ENCODE measurements at places on chromosomes 7 and 10. TPM values are rescaled to one million over a fixed set of nuclear protein-coding genes. Genes with fewer than 3 reads are reported as not detected.

DNA sequence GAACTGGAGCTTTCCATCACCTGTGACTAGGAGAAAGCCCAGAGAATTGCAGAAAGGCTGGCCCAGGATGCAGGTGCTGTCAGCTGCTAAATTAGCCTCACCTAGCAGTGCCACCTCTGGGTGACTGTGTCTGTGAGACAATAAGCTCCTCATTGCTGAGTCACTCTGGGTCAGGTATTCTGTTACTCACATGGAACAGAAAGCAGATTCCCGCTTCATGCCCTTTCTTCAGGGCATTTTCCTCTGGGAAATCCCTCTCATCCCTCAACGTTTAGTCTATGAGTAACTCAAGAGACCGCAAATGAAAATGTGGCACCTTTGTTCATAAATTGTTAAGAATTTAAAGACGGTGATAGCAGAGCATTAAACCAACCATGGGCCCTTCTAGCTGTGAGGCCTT, 184.0 kb downstream of the ADAM12 start:
- H3K4me1 ChIP-seq: no peaks in the 10 kb centered on the region
- no peaks in the 10 kb centered on the region for H3K27me3 ChIP-seq
- H3K36me3 ChIP-seq: no peaks in the 10 kb centered on the region
- no peak overlapping the region for H3K4me3 ChIP-seq
- DNase-seq: no peak
- no peak overlapping the region for H3K27ac ChIP-seq

GRCh38 chr10:102455893-102456471, 4.6 kb upstream of the C10orf95 start:
- H3K36me3 ChIP-seq: no peaks in the 10 kb centered on the region
- H3K4me3 ChIP-seq: no peak overlapping the region
- H3K27ac ChIP-seq: peak overlapping the region; percentile 91
- peaks cover 56% of the 10 kb centered on the region for H3K4me1 ChIP-seq

SUGCT gene
- total RNA-seq: 3.1 TPM

CRHR2 gene
- 0.10 TPM for total RNA-seq

- no peak overlapping the region for H3K4me3 ChIP-seq
- H3K27ac ChIP-seq: no peak overlapping the region
- peaks cover 50% of the 10 kb centered on the region for H3K36me3 ChIP-seq
- H3K4me1 ChIP-seq: no peaks in the 10 kb centered on the region
Observed at GRCh38 chr10:110600487-110601101, 33.1 kb downstream of the SMC3 start.

GPR26 gene
- total RNA-seq: not detected

BTBD16 gene
- total RNA-seq: 1.8 TPM

TMEM184A gene
- 7.8 TPM for total RNA-seq

DNA sequence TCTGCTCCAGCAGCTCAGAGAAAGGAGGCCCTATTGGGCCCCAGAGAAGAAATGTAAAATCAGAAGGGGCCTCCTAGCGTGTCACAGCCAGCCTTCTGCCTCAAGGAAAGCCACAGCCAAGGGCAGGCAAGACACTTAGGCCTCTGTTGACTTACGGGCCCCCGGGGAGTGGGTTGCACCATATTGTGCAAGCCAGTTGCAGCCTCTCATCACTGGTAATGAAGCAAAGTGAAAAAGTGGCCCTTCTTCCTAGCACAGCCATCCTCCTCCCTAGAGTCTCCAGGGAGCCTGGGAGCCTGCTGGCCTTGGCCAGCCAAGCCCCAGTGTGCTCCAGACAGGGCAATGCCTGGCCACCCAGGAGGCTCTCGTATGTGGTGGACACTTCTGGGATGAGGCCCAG, 56.2 kb upstream of the GDF10 start:
- no peaks in the 10 kb centered on the region for H3K36me3 ChIP-seq
- no peaks in the 10 kb centered on the region for H3K4me1 ChIP-seq
- no peak overlapping the region for H3K27ac ChIP-seq

LRMDA gene
- 18.5 TPM for total RNA-seq

- H3K27me3 ChIP-seq: no peaks in the 10 kb centered on the region
- H3K4me1 ChIP-seq: no peaks in the 10 kb centered on the region
- no peak overlapping the region for H3K27ac ChIP-seq
- H3K36me3 ChIP-seq: no peaks in the 10 kb centered on the region
Observed at GRCh38 chr10:54010337-54010933, 790.6 kb downstream of the PCDH15 start.

DNA sequence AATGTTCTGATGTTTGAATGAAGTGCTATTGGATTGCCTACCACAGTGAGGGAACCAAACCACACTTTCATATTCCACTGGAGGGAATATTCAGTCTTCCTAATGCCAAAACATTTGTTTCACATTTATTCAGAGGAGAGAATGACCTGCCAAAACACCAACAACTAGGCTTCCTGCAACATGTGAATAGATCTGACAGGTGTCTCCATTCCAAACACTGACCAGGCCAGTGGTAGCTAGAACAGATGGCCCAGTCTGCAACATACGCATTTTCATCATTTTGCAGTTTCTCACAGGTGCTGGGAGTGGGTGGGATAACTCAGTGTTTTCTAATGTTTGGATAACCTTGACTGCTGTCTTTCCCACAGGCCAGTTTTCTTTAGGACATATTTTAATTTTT, 110.0 kb downstream of the RELN start:
- no peak overlapping the region for H3K4me3 ChIP-seq
- no peak for DNase-seq
- no peaks in the 10 kb centered on the region for H3K36me3 ChIP-seq
- no peaks in the 10 kb centered on the region for H3K27me3 ChIP-seq
- no peaks in the 10 kb centered on the region for H3K4me1 ChIP-seq
- H3K27ac ChIP-seq: no peak overlapping the region

- no peaks in the 10 kb centered on the region for H3K27me3 ChIP-seq
- H3K27ac ChIP-seq: no peak overlapping the region
- H3K36me3 ChIP-seq: no peaks in the 10 kb centered on the region
- DNase-seq: no peak
Observed at GRCh38 chr7:20744954-20745446, 41.7 kb downstream of the SP8 start.

- DNase-seq: no peak
- H3K4me3 ChIP-seq: no peak overlapping the region
- H3K27ac ChIP-seq: no peak overlapping the region
- no peaks in the 10 kb centered on the region for H3K27me3 ChIP-seq
- H3K36me3 ChIP-seq: no peaks in the 10 kb centered on the region
Observed at GRCh38 chr7:30997316-30997715, 33.6 kb downstream of the GHRHR start.

DNA sequence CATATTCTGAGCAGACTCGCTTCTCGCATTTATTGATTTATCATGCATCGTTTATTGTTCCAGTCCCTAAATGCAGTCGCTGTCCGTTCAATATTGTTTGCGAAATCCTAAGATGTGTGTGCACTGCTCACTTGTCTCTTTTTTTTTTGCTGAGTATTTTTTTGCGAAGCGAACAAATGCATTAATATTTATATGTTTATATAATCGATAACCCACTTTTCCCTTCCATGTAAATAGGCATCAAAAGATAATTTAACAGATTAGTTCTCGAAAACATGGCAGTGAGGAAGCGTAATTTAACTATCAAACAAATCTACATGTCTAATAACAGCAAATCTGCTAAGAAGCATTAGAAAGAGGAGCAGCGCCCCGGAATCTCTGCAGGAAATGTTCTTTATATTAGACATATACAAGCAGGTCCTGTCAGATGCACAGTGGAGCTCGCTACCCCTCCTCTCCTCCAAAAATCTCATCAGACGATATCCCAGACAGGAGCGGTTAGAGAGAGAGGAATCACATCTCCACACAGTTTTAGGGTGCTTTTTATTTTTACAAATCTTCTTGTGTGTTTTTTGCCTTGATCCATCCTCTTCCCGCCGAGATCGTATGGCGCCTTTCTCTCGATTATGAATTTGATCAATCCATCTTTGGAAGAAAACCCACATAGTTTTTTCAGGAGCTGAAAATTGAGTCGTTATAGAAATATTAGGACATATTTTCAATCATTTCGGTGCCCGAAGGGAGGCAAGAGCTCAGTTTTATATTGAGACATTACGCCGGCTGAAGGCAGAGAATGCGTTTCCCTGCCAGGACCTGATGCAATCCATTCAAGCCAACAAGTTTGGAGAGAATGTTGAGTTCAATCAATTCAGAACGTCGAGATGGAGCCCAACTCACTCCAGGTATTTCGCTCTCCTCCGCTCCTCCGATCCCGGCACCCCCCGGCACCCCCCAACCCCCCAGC, at the start of gene ARID5B:
Gene ARID5B (plus strand): TSS at position 871 of the 964 bp plus-strand sequence. CDS start 11 bp downstream, at position 882.
- no peak for DNase-seq
- H3K27ac ChIP-seq: peak within 1 kb of the TSS; percentile 97
- peak within 1 kb of the TSS; percentile 74 for H3K4me3 ChIP-seq
- peaks cover 35% of the 10 kb centered on the region for H3K4me1 ChIP-seq

DNA sequence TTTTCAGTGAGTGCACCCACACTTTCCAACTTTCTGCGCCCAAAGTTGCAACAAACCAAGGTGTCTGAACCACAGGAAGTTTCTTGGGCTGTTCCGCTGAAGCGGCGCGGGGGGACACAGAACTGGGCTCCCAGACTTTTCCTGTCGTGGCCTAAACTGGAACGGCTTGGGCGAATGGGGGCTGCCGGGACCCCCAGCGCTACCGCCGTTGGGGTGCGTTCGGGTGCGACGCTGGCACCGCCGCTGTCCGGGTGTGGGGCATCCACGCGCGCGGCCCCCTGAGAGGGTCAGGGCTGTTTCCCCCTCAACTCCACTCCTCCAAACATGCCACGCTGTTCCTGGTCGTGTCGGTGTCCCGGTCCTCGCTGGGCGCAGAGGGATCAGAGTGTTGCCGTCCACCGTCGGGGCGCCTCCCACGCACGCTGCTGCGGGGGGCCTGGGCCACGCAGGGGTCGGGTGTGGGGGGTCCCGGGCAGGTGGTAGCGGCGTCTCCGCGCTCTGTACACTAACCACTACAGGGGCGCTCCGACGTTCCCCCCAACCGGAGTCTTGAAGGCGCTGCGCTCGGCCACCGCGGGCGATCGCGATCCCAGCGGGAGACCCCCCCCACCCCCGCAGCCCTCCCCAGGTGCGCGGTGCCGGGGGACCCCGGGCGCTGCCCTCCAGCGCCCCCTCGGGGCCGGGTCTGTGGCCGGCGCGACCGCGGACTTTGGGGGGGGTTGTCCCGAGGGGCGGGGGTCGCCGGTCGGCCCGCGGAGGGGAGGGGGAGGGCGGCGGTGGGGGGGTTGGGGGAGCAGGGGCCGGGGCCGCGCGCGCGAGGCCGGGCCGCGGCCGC, 2.2 kb upstream of the CUX1 start:
- H3K36me3 ChIP-seq: no peaks in the 10 kb centered on the region
- peak; percentile 93 for DNase-seq
- H3K27me3 ChIP-seq: no peaks in the 10 kb centered on the region
- peak overlapping the region; percentile 87 for H3K4me3 ChIP-seq
- peaks cover 42% of the 10 kb centered on the region for H3K4me1 ChIP-seq

DNA sequence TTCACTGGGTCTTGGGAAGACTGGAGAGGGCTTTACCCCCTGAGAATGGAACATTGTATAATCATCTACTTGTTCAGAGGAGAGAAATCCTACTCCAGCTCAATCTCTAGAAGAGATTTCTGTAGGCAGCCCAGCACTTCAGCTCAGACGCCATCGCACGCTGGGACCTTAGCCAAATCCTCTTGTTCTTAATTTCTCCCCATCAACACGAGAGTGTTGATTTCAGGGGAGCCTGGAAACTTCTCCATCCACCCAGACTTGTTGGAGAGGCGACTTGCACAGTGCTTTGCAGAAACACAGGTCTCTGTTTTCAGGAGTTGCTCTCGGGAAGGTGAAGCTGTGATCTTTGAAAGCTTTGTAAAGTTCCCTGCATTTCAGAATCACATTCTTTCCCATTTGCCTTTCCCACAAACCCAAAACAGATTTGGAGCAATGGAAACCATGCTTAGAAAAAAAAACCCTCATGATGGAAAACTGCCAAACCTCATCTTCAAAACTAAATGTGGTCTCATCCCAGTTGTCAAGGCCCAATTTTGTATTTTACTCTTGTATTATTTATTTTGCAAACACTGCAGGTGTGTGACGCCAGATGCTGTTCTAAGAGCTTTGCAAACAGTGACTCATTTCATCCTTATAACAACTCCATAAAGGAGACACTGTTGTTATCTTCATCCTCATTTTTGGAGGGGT, 60.9 kb downstream of the CALML3 start:
- H3K27me3 ChIP-seq: no peaks in the 10 kb centered on the region
- no peak for DNase-seq
- H3K4me3 ChIP-seq: no peak overlapping the region
- H3K36me3 ChIP-seq: no peaks in the 10 kb centered on the region
- H3K27ac ChIP-seq: peak overlapping the region; percentile 52

SFTPA2 gene
- total RNA-seq: 13,207 TPM

DNA sequence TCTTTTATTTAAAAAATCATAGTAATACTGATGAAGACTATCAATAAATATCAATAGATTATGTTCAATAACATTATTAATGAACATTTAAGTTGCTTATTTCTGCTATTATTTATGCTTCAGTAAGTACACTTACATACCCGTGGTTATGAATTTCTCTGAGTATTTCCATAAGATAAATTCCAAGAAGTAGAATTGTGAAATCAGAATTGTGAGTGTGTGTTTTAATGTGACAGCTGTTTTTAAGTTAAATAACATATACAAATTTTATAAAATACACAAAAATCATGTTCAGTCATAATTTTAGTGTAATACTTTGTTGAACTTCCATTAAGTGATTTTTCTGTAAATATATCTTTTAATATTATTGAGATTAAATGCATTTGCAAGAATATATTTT, 37.5 kb upstream of the SEMA3E start:
- no peak overlapping the region for H3K27ac ChIP-seq
- H3K27me3 ChIP-seq: no peaks in the 10 kb centered on the region
- no peaks in the 10 kb centered on the region for H3K36me3 ChIP-seq
- no peaks in the 10 kb centered on the region for H3K4me1 ChIP-seq
- no peak for DNase-seq

GRCh38 chr10:131574363-131574706, 262.8 kb upstream of the TCERG1L start:
- no peak overlapping the region for H3K4me3 ChIP-seq
- no peaks in the 10 kb centered on the region for H3K4me1 ChIP-seq
- no peak overlapping the region for H3K27ac ChIP-seq
- no peaks in the 10 kb centered on the region for H3K27me3 ChIP-seq
- H3K36me3 ChIP-seq: no peaks in the 10 kb centered on the region

DNA sequence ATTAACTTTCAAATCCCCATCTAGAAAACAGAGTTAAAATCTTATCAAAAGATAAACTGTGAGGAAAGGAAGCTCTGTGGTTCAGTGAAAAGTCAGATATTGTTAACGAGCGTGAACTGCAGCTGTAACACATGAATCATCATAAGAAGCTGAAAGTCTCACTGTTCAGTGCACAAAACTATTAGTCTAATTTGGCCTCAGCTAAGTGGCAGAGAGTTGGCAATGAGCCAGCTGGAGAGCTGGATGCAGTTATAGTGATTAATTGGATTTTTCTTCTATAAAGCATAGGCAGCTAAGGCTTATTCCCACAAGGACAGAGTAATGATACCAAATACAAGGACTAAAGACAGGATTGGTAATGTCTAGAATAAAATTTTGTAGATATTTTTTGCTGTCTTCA, 101.1 kb upstream of the ABCB5 start:
- no peak overlapping the region for H3K27ac ChIP-seq
- H3K36me3 ChIP-seq: no peaks in the 10 kb centered on the region
- H3K27me3 ChIP-seq: no peaks in the 10 kb centered on the region
- H3K4me1 ChIP-seq: no peaks in the 10 kb centered on the region
- H3K4me3 ChIP-seq: no peak overlapping the region

Measured in upper lobe of left lung (tissue), 6 donors.